ENCODE measurements at places on chromosomes 16 and 17. TPM values are rescaled to one million over a fixed set of nuclear protein-coding genes. Genes with fewer than 3 reads are reported as not detected.
A peak's percentile ranks its signal among the peaks of the same experiment; 100 is the strongest.

DNA sequence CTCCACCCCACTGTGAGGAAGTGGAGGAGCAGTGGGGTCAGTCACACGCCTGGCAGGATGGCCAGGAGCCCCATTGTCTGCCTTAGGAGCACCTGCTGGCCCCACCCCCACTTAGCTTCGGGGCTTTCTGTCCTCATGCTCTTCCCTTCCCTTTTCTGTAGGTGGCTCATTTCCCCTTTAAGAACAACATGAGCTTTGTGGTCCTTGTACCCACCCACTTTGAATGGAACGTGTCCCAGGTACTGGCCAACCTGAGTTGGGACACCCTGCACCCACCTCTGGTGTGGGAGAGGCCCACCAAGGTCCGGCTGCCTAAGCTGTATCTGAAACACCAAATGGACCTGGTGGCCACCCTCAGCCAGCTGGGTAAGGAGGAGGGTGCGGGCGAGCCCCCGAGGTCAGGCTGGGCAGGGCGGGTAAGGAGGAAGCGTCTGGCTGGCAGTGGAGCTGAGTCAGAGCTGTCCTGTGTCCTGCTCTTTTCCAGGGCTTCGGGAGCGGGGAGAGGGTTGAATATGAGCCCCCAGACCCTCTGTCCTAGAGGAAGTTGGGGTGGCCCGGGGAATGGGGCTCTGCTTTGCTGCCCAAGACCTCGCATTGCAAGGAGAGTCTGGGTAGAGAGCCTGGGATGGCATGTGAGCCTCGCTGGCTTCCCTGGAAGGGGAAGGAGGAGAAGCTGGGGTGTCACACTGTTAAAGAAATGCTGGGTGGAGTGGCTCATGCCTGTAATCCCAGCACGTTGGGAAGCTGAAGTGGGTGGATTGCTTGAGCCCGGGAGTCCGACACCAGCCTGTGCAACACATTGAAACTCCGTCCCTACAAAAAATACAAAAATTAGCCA is 9.2 kb upstream of the SERPINF1 start:
- DNase-seq = no peak

DNA sequence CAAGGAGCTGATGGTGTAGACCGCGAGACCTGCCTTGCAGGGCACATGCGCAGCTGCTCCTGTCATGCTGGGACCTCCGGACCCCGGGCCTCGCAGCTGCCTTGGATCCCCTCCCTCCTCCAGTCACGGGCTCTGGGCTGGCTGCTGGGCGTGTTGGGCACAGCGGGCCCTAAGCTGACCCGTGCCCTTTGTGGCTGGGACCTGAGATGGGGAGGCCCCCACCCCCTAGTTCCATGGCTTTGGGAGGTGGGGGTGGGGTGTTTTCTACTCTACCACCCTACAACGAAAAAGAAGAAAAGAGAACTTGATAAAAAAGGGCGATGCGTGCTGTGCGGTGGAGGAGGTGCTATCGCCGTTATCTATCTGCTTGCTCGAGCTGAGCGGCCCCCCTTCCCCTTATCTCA is 14.5 kb downstream of the ZFPM1 start:
- no peak for DNase-seq

GRCh38 chr16:75058806-75059205 is 57.8 kb downstream of the LDHD start:
- DNase-seq = no peak

GRCh38 chr16:69870761-69871160 is 80.4 kb upstream of the CLEC18A start:
- no peak for DNase-seq

- no peak for DNase-seq
These were observed 9.4 kb upstream of the MEOX1 start for GRCh38 chr17:43671031-43671692.

DNA sequence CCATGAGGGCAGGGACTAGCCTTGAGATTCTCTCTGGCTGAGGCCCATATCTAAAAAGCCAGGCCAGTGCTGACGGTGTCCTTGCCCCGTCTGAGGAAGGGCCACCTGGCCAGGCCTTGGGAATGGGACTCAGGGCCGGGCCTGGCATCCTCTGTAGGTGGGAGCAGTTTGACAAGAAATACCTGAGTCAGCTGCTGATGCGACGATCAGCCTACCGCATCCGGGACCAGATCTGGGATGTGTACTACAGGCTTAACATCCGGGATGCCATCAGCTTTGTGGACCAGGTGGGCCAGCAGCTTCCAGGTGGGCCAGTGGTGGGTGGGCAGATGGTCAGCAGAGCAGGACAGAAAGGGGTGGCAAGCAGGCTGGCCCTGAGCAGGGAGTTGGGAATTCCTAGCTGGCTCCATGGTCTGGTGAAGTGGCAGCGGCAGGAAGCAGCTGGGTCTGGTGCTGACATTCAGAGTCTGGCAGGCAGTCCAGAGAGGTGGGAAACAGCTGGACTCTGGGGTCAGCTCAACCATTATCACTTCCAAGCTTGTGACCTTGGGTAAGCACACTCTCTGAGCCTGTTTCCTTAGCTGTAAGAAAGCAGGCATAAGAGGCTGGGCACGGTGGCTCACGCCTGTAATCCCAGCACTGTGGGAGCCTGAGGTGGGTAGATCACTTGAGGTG is 9.5 kb downstream of the SLC9A5 start:
- no peak for DNase-seq

DNA sequence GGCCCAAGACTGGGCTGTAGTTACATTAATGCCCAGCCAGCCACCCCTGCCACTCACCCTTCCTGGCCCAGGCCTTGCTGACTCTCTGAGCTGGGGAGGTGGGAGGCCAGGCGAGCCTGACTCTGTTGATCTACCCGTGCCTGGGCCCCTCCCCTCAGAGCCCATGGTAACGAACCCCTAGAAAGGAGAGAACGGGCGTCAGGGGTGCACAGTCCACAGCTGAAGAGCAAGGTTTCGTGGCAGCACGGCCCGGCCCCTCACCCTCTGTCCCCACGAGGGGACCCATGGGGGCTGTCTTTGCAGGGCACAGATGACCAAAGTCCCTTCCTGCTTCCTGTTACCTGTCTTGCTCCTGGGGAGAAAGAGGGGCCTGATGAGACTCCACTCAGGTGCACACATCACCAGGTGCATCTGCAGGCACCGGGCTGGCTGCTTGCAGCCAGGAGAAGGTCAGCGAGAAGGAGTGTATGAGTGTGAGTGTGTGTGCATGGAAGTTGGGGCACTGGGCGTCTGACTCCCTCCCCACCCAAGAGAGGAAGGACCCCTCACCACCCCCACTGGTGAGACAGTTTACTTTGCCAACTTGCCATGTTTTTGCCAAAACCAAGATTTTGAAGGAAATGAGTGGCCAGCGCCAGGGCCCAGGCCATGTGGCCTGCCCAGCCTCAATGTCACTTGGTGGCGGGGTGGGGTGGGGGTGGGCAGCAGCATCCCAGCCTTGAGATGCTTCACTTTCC is 359.1 kb downstream of the SEC14L1 start:
- DNase-seq = no peak

DNA sequence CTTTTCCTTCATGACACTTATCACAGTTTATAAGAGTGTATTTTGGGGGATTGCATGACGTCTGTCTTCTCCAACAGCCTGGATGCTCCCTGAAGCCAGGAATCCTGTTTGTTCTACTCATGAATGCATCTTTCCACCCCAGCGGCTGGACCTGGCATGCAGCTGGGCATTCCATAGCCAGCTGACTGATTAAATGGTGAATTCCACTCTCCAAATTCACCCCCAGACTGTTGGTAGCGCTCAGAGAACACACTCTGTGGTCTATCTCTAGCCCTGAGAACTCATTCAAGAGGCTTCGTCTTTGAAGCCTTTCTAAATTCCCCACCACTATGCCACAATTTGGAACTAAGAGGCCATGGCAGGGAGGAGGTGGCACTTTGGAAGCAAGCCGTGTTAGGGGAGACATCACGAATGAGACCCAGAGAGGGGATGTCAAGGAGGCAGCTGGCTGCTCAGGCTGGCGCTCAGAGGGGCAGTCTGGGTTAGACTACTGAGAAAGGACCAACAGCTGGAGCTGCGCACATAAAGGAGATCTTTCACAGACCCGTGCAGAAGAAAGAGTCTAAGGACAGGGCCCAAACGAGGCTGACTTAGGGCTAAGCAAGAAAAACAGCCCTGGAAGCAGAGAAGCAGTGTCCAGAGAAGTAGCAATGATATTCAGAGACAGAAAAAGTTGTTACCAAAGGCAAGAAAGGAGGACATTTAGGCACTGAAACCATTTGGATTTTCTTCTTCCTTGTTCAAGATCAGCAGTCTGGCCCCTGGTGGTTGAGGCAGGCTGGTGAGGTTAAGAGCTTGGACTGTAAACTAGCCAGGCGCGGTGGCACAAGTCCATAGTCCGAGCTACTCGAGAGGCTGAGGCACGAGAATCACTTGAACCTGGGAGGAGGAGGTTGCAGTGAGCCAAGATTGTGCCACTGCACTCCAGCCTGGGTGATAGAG is 42.4 kb upstream of the ZNF629 start:
- no peak for DNase-seq

- DNase-seq = no peak
These were observed 111.8 kb upstream of the NOG start for GRCh38 chr17:56481659-56482058.

DNA sequence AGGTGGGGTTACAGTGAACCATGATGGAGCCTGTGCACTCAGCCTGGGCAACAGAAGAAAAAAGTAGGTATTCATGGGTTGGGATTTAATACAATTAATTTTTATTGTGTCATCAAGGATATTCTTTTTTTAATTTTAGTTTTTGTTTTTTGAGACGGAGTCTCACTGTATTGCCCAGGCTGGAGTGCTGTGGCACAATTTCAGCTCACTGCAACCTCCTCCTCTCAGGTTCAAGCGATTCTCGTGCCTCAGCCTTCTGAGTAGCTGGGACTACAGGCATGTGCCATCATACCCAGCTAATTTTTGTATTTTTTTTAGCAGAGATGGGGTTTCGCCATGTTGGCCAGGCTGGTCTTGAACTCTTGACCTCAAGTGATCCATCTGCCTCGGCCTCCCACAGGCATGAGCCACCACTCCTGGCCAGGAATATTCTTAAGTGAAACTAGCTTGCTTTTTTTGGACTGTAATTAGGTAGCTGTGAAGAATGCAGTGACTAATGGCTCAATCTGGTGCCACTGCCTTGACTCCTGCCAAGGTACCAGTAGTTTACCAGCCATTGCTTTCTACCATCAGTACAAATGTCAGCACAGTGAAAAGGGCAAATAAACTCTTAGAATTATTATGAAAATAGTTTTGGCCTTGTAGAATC is 4.8 kb downstream of the PPM1D start:
- DNase-seq = peak; percentile 33

DNA sequence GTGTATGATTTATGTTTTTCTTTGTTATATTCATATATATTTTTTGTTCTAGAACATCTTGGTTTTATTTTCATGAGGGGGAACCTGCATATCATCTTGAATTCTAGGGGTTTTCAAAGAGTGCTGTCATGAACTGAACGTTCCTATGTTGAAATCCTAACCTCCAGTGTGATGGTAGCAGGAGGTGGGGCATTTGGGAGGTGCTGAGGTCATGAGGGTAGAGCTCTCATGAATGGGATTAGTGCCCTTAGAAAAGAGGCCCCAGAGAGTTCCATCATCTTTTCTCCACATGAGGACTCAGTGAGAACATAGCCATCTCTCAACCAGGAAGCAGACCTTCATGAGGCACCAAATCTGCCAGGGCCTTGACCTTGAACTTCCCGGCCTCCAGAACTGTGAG is 34.6 kb upstream of the CCDC182 start:
- no peak for DNase-seq

DNA sequence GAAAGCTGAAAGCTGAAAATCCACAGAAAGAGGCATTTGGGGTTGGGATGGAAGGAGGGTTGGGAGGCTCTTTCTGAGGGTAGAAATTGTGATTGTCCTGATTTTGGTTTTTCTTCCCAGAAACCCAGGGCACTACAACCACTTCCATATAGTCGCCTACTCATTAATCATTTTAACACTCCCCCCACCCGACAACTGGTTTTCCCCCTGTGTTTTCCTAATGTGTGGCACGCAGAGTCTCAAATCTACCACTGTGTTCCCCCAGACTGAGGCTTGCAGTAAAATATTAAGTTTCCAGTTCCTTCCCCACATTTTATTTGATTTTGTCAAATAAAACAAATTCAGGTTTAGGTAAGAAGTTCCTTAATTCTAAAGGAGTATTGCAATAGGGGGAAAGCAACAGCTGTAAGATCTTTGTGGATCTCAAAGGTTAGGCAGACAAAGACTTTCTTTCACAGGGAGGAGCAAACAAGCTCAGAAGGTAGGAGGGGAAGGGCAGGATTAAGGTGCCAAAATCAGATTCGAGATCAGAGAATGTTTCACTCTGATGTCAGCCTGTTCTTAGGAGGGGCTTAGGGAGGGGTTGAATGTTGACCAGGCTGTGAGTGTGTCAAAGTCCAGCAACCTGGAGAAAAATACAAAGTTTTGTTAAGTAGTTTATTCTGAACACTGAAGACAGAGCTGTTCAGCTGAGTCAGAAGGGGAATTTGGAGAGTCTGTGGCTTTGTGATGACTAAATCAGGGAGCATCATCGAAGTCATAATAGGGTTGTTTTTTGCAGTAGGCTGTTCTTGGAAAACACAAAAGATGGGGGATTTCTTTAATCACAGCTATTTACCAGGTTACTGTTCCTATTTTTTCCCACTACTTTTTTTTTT is 3.6 kb downstream of the ZNF267 start:
- no peak for DNase-seq

DNA sequence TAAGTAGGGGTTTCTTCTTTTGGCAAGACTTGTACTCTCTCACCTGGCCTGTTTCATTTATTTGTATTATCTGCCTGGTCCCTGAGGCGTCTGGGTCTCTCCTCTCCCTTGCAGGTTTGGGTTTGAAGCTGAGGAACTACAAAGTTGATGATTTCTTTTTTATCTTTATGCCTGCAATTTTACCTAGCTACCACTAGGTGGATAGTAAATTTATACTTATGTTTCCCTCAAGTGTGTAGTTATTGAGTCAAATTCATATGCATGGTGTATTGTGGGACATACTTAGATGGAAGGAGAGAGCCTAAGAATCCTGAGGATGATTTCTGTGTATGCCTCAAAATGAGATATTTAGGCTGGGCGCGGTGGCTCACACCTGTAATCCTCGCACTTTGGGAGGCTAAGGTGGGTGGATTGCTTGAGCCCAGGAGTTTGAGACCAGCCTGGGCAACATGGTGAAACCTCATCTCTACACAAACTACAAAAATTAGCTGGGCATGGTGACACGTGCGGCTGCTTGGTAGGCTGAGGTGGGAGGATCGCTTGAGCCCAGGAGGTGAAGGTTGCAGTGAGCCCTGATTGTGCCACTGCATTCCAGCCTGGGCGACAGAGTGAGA is 13.6 kb downstream of the TMEM98 start:
- DNase-seq = no peak

GRCh38 chr17:55582897-55583296 is 71.6 kb upstream of the SMIM36 start:
- no peak for DNase-seq

Gene CMTM2
- 0.62 TPM for total RNA-seq

Gene CCDC154
- 1.1 TPM for total RNA-seq

Gene NECAB2
- 0.91 TPM for total RNA-seq

Gene TBC1D3K
- total RNA-seq = not detected

Gene CEP20
- total RNA-seq = 23.1 TPM

Gene PRR15L
- 0.47 TPM for total RNA-seq

Gene CCL4
- 2.3 TPM for total RNA-seq

Gene CAMTA2
- 46.1 TPM for total RNA-seq

Gene ADAM11
- total RNA-seq = 19.5 TPM

Gene ARHGDIG
- total RNA-seq = 4.9 TPM

Gene MYL11
- not detected for total RNA-seq

Gene RRAD
- total RNA-seq = 58.3 TPM

Gene OTOP2
- not detected for total RNA-seq

Data from left cardiac atrium (tissue), 4 donors.